NCI-H2107 (cell line): ENCODE measurements at places on chromosomes 12 and 14.

GRCh38 chr14:65354715-65355114 is 57.8 kb upstream of the FUT8 start:
- no peak for DNase-seq

GRCh38 chr12:33825442-33825841 is 196.9 kb upstream of the ALG10 start:
- no peak for DNase-seq

GRCh38 chr14:91284146-91284790 is 39.8 kb upstream of the GPR68 start:
- DNase-seq: no peak

GRCh38 chr12:95600567-95600966 is 49.3 kb upstream of the USP44 start:
- no peak for DNase-seq

- DNase-seq: no peak
Measured at GRCh38 chr12:76232013-76232412, 116.2 kb downstream of the BBS10 start.

- DNase-seq: no peak
Measured at GRCh38 chr14:49538852-49539251, 47.3 kb downstream of the RPS29 start.

- DNase-seq: no peak
Measured at GRCh38 chr14:72543341-72543740, 350.6 kb downstream of the DPF3 start.

DNA sequence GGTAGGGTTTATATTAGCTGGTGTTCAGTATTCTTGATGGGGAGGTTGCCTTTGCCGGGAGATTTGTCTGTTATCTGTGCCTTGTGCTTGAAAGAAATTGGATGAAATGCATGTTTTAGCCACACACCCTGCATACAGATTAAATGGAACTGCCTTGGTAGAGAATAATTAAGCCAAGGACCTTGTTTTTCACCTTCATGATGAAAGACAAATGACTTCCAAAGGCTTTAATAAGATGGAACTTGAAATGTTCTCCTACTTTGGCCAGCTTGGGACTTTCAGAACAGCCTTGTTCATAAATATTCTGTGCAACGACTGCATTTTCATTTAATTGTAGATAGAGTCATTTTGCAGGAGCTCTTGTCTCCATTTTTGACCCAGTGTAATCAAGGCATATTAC is 21.2 kb downstream of the JDP2 start:
- DNase-seq: no peak

- DNase-seq: no peak
Measured at GRCh38 chr12:27924350-27925135, 48.0 kb downstream of the PTHLH start.

- DNase-seq: no peak
Measured at GRCh38 chr12:102063069-102063468, 1.3 kb upstream of the WASHC3 start.

DNA sequence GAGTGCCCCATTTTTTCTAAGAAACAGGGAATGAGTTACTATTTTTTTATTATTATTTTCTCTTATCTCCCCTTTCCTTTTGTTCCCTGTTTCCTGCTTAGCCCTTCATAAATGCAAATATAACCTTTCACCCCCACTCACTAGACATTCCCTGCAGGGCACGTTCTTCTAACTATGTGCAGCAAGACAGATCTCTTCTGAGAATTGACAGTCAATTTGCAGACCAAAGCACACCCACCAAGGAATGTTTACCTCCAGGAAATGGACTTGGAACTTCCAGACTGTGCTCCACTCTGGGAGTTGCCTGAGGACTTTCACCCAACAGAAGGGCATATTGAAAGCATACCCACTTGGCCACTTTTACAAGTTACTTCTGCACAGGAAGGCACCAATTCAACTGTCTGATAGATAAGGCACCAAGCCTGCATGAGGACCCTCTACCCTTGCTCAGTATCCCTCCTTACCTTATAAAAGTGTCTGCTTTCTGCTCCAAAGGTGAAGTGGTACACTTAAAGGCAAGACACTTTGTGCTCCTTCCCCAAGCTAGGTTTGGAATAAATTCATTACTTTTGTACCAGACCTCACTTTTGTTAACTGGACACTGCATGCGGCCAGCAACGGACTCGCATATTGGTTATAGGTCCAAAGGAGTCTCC is 6.5 kb downstream of the TAS2R19 start:
- DNase-seq: no peak

- DNase-seq: peak; percentile 67
Measured at GRCh38 chr12:49230176-49230804, 34.6 kb upstream of the TUBA1C start.

- no peak for DNase-seq
Measured at GRCh38 chr12:107857191-107857590, 82.7 kb downstream of the ASCL4 start.

DNA sequence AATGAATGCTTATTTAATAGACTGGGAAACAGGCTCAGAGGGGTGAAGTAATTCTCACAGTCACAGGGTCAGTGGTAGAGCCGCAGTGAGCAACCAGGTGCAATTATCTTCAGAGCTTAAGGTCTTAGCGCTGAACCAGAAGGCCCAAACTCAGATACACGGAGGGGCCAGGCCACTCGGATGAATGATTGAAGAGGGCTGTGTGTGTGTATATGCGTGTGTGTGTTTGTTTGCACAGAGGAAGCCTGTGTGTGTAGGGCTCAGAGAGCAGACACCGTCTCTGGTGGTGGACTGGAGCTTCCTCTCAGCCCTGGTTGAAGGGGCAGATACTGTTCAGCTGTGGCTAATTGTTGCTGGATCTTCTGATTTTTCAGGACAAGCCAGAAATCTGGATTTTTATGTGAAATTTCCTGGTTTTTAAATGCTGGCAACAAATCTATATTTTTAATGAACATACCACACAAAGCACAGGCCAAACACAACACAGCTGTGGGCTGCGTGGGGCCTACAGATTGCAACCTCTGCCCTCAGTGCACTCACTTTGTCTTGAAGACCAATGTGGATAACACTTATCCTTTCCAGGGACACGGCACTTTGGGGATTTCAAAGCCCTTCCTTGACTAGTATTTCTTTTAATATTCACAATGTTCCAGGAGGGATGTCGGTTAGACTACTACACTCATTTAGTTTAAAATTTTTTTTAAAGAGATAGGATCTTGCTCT is 94.5 kb upstream of the NRXN3 start:
- no peak for DNase-seq

GRCh38 chr14:56979936-56980335 is 169.7 kb upstream of the OTX2 start:
- DNase-seq: peak; percentile 24

GRCh38 chr14:74934041-74934440 is 11.0 kb upstream of the RPS6KL1 start:
- DNase-seq: no peak

DNA sequence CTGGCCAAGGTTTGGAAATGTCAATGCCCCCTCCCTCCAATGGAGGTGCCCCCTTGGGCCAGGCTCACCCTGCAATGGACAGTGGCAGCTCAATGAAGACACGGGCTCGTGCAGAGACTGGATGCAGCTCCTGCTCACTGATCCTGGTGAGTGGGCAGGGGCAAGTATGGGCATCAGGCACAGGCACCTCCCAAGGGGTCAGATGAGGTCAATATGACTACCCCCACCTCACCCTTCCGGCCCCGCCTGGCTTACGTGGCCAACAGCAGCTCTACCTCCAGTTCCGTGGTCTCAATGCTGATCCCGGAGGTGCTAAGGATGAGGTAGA is 13.6 kb downstream of the ITGA7 start:
- DNase-seq: no peak

DNA sequence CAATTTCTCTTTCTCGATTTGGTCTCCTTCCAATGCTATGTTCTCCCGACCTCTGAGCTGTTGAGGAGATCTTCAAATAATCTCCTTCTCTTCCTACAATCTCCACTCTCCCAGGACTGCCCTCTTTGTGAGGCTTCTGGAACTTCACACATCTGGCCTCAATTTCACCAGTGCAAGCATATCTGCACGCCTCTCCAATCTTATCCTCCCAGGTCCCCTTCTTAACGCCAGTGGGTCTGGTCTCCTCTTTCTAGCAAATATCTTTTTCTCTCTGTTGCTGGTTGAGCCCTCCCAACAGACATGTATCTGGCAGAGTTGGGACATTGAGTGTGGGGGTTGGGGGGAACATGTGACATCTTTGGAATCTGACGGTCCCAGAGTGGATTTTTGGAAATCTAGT is 17.9 kb downstream of the RTL1 start:
- no peak for DNase-seq

DNA sequence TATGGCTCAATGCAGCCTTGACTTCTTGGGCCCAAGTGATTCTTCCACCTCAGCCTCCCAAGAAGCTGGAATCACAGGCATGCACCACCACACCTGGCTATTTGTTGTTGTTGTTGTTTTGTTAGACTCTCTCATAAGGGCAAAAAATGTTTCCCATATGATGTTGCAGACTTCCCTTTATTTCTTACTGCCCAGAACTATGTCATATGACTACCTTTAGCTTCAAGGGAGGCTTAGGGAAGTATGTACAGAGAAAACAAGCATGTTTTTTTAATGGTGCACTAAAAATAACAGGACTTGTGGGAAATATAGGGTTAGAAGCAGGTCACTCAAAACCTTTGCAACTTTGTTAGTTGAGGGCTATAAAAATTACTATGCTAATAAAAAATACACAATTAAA is 4.3 kb upstream of the GPR19 start:
- DNase-seq: no peak

DNA sequence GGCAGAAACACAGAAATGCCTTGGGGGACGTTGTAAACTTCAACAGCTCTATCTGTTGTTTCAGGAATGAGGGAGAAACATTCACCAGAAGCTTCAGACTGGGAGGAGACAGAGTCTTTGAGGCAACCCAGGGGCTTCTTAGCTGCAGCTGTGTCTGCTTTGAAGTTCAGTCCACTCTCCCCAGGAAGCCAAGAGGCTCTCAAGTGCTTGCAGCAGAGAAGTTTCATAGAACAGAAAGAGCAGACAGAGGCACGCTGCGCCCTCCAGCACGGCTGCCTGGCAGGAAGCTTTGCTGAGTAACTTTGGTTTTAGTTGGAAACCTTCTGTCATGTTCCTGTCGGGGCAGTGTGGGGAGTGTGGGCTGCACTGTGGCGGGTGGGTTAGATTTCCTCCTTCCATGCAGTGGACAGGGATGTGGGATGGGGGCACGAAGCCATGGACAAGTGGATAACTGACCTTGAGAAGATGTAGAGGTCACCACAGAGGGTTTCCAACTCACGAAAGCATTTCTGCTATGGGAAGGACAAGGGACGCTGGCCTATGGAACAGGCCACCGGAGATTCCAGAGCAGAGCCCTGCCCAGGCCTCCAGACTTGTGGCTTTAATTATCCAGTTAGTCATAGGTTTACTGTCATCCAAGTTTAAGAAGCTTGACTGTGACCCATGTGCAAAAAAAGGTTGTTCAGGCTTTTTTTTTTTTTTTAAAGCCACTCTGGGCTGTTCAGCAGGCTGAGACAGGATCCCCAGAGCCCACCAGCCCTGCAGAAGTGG is 107.7 kb downstream of the ARF6 start:
- no peak for DNase-seq

- DNase-seq: no peak
Measured at GRCh38 chr12:113136128-113136989, 798 bp upstream of the RASAL1 start.

- DNase-seq: no peak
Measured at GRCh38 chr12:103827911-103828391, 13.1 kb downstream of the NT5DC3 start.

GRCh38 chr14:21220874-21221477 is 48.3 kb downstream of the HNRNPC start:
- no peak for DNase-seq

DNA sequence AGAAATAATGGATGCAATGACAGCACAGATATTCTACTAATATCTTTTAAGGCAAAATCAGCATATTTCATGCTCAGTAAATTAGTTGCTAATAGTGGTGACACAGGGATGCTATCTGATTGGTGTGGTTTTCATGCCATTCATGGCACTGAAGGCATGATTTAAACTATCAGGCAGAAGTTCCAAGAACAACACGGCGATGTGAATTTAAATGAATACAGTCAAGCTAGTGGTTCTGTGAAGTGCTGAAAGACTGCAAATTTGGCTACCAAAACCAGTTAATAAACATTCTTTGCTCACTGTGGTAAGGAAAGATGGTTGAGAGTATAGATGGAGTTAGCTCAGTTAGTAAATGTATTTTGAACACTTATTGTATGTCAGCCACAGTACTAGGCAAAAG is 272.0 kb upstream of the DIO2 start:
- no peak for DNase-seq

- DNase-seq: no peak
Measured at GRCh38 chr14:24317141-24317928, 6.0 kb downstream of the LTB4R start.

DNA sequence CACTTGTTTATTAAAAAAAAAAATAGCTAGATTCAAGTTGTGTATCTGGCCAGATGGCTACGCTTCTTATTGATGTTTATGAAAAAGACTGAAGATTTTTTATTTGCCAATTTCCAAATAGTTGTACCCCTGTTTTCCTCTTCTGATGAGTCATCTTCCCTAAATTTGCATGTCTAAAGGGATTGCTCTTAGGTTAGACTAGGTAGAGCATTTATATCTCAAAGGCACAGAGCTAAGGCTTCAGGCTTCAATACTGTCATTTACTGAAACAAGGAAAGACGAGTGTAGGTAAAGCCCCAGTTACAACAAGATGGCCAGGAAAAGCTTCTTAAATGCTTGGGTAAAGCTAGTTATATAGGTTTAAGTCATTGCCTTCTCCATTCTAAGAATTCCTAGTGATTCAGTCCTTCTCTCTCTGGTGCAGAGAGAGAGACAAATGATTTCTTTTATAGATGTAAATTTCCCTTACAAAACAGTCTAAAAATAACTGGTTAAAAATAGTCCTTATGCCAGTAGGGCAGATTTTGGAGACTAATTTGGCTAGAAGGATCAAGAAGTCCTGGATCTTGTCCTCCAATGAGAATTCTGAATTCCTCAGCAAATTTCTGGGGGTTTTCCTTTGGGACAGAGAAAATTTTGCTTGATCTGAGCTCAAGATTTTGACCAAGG is 26.1 kb downstream of the LEMD3 start:
- no peak for DNase-seq

GRCh38 chr12:54000116-54001114 is at the start of gene HOXC9:
Gene HOXC9, plus strand, starts transcription at chr12:54000161. Its CDS starts 28 bp downstream, at chr12:54000189.
- no peak for DNase-seq

- no peak for DNase-seq
Measured at GRCh38 chr12:52528641-52529143, 8.5 kb upstream of the KRT5 start.
